ENCODE measurements at places on chromosomes 6 and 20. TPM values are rescaled to one million over a fixed set of nuclear protein-coding genes. Genes with fewer than 3 reads are reported as not detected.

GRCh38 chr20:10954137-10954840 lies 280.5 kb upstream of the JAG1 start:
- no peaks in the 10 kb centered on the region for H3K4me1 ChIP-seq
- no peaks in the 10 kb centered on the region for H3K36me3 ChIP-seq
- no peaks in the 10 kb centered on the region for H3K27me3 ChIP-seq
- no peak for DNase-seq
- H3K4me3 ChIP-seq, result no peak overlapping the region

GRCh38 chr20:3674995-3675900 lies 6.6 kb downstream of the ADAM33 start:
- no peak overlapping the region for H3K27ac ChIP-seq
- peaks cover 69% of the 10 kb centered on the region for H3K27me3 ChIP-seq
- peaks cover 4% of the 10 kb centered on the region for H3K4me1 ChIP-seq
- DNase-seq, result no peak
- no peaks in the 10 kb centered on the region for H3K36me3 ChIP-seq

DNA sequence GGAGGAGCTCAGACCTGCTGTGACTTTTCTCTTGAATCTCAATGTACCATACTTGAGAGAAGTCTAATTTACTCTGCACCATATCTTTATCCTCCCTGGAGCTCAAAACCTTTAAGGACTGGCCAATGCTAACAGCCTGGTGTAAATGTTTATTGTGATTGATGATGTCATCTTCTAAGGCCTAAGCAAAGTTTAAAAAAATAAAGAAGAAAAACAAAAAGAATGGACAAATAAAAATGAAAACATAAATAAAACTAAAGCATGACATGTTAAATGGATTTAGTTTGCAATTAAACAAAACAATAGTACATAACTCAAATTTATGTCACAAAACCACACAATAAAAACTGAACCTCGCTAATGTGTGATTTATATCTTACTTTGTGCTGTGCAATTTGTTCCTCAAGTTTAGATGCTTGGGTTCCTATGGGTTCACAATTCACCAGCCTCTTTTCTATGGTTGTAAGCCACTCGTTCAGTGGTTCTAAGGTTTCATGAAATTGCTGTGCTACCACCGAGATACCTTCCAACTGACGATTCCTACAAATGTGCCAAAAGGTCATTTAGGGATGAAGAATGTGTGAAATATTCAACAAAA lies 113.0 kb downstream of the DST start:
- H3K27ac ChIP-seq, result no peak overlapping the region
- H3K4me3 ChIP-seq, result no peak overlapping the region
- H3K36me3 ChIP-seq, result no peaks in the 10 kb centered on the region
- DNase-seq, result no peak
- H3K4me1 ChIP-seq, result no peaks in the 10 kb centered on the region

GRCh38 chr20:57620274-57620990 lies at the start of gene ZBP1:
TSS of gene ZBP1 (minus strand) at chr20:57620426. CDS start at chr20:57620295, 131 bp downstream.
- H3K36me3 ChIP-seq, result peaks cover 16% of the 10 kb centered on the region
- H3K27ac ChIP-seq, result peak within 1 kb of the TSS; percentile 93
- peak; percentile 69 for DNase-seq
- H3K27me3 ChIP-seq, result no peaks in the 10 kb centered on the region
- peak within 1 kb of the TSS; percentile 70 for H3K4me3 ChIP-seq
- peaks cover 54% of the 10 kb centered on the region for H3K4me1 ChIP-seq

GRCh38 chr20:62111148-62111547 lies 11.1 kb upstream of the LSM14B start:
- H3K27me3 ChIP-seq, result no peaks in the 10 kb centered on the region
- no peak overlapping the region for H3K27ac ChIP-seq
- H3K4me1 ChIP-seq, result peaks cover 2% of the 10 kb centered on the region
- peaks cover 23% of the 10 kb centered on the region for H3K36me3 ChIP-seq
- DNase-seq, result no peak

- H3K27me3 ChIP-seq, result peaks cover 7% of the 10 kb centered on the region
- no peak for DNase-seq
Observed at GRCh38 chr6:89111933-89112332, 5.9 kb downstream of the SRSF12 start.

GRCh38 chr6:88561954-88562315 lies 395.8 kb upstream of the CNR1 start:
- H3K36me3 ChIP-seq, result no peaks in the 10 kb centered on the region
- no peak overlapping the region for H3K4me3 ChIP-seq
- H3K27ac ChIP-seq, result no peak overlapping the region
- no peak for DNase-seq

- H3K27me3 ChIP-seq, result peaks cover 3% of the 10 kb centered on the region
- no peaks in the 10 kb centered on the region for H3K4me1 ChIP-seq
- no peak for DNase-seq
- H3K4me3 ChIP-seq, result no peak overlapping the region
- no peaks in the 10 kb centered on the region for H3K36me3 ChIP-seq
- H3K27ac ChIP-seq, result no peak overlapping the region
Observed at GRCh38 chr20:40727960-40728359, 38.9 kb upstream of the MAFB start.

- no peaks in the 10 kb centered on the region for H3K4me1 ChIP-seq
- H3K27ac ChIP-seq, result no peak overlapping the region
- H3K36me3 ChIP-seq, result no peaks in the 10 kb centered on the region
- no peak for DNase-seq
- H3K27me3 ChIP-seq, result peaks cover 3% of the 10 kb centered on the region
- H3K4me3 ChIP-seq, result no peak overlapping the region
Observed at GRCh38 chr6:146903451-146903850, 300.8 kb upstream of the STXBP5 start.

GRCh38 chr6:42220807-42221206 lies 3.1 kb upstream of the MRPS10 start:
- peaks cover 26% of the 10 kb centered on the region for H3K4me1 ChIP-seq
- DNase-seq, result no peak
- no peaks in the 10 kb centered on the region for H3K27me3 ChIP-seq
- peaks cover 4% of the 10 kb centered on the region for H3K36me3 ChIP-seq
- H3K4me3 ChIP-seq, result no peak overlapping the region

GRCh38 chr6:80769106-80769505 lies 662.6 kb downstream of the BCKDHB start:
- H3K4me1 ChIP-seq, result no peaks in the 10 kb centered on the region
- H3K4me3 ChIP-seq, result no peak overlapping the region
- H3K27ac ChIP-seq, result no peak overlapping the region
- DNase-seq, result no peak
- no peaks in the 10 kb centered on the region for H3K36me3 ChIP-seq

- no peak overlapping the region for H3K4me3 ChIP-seq
- no peak overlapping the region for H3K27ac ChIP-seq
- no peak for DNase-seq
- no peaks in the 10 kb centered on the region for H3K36me3 ChIP-seq
- H3K27me3 ChIP-seq, result peaks cover 4% of the 10 kb centered on the region
Observed at GRCh38 chr20:50675671-50676376, 15.5 kb downstream of the RIPOR3 start.

DNA sequence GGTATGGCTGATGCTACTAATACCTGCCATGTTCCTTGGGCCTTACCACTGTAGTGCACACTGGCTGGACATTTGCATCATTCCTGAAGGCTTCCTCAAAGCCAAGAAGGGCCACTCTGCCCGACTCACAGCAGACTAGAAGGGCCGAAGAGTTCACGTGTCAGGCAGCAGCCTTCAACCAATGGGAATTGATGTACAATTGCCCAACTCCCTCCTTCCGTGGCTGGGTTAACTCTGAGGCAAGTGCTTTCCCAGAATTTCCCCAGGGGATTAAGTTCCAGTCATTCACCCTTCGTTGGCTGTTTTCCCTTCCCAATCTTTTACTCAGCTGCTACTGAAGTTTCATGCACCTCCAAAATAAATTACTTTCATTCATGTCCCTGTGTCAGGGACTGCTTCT lies 29.8 kb downstream of the PSMB9 start:
- no peak for DNase-seq
- H3K27me3 ChIP-seq, result peaks cover 6% of the 10 kb centered on the region
- peaks cover 7% of the 10 kb centered on the region for H3K4me1 ChIP-seq

DNA sequence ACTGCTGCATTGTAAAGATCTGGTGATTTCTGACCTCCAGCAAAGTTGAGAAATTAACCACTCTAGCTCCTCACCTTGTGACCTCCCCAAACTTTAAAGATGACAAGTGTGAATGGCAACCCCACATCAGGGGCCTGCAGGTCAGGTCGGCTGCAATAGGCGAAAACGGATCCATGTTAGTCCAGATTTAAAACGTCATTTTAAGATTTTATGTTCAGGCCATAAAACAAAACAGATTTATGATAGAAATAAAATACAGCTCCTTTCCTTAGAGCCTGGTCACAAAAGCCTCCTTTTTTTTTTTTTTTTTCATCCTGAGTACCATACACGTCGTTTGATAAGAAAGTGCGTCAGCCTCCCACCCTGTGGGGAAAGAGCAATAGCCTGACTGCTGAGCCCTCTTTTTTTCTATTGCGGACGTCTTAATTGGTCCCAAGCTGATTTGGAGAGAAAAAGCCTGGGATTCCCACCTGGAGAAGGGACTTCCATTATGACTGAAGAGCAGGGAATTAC lies 519.2 kb upstream of the NOX3 start:
- H3K27me3 ChIP-seq, result no peaks in the 10 kb centered on the region
- no peaks in the 10 kb centered on the region for H3K36me3 ChIP-seq
- no peak for DNase-seq

RAD21L1 gene
- not detected for total RNA-seq

OR2J3 gene
- not detected for total RNA-seq

SLC16A10 gene
- 13.4 TPM for total RNA-seq

MRPL2 gene
- 113 TPM for total RNA-seq
